ENCODE measurements at places on chromosomes 12 and 14. TPM values are rescaled to one million over a fixed set of nuclear protein-coding genes. Genes with fewer than 3 reads are reported as not detected.

Gene PTGER2
- polyA plus RNA-seq, result 67.7 TPM

Gene OVCH1
- not detected for polyA plus RNA-seq

Gene RASSF9
- polyA plus RNA-seq, result not detected

Gene STXBP6
- not detected for polyA plus RNA-seq

Gene PLBD1
- polyA plus RNA-seq, result 0.44 TPM

Gene TMEM253
- not detected for polyA plus RNA-seq

Gene SERPINA10
- polyA plus RNA-seq, result not detected

Gene ADAMTS20
- polyA plus RNA-seq, result not detected

Gene NUAK1
- not detected for polyA plus RNA-seq

Gene LRRC43
- polyA plus RNA-seq, result not detected

DNA sequence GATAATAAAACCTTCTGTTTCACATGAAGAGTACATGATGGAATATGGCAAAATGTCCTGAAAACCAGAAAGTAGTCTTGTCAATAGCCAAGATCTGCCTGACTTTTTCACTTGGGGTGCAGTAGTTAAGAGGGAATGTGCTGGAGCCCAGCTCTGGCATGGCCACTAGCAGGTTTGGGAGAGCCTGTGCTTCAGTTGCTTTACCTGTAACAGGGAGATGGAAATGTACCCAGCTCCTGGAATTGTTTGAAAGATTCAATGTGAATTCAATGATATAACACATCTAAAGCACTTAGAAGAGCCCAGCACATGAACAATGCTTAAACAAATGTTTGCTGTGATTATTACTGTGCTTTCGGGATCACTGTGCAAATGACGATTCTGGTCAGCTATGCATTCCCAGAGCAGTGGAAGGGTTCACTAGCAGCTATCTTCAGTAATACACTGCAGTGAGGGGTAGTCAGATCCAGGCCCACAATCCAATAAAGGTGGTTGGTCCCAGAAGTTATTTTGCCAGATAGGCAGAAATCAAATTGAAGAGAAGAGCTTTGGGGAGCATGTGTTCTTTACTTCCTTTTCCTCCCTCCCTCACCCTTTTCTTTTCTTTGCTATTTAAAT is 224.9 kb downstream of the APAF1 start:
- H3K27me3 ChIP-seq, result no peaks in the 10 kb centered on the region
- no peak overlapping the region for H3K4me3 ChIP-seq
- no peak for DNase-seq
- no peaks in the 10 kb centered on the region for H3K4me1 ChIP-seq

- no peaks in the 10 kb centered on the region for H3K27me3 ChIP-seq
- no peaks in the 10 kb centered on the region for H3K4me1 ChIP-seq
- H3K4me3 ChIP-seq, result no peak overlapping the region
- H3K27ac ChIP-seq, result no peak overlapping the region
- DNase-seq, result no peak
These were observed 284.0 kb downstream of the PRKD1 start for GRCh38 chr14:29643433-29644211.

DNA sequence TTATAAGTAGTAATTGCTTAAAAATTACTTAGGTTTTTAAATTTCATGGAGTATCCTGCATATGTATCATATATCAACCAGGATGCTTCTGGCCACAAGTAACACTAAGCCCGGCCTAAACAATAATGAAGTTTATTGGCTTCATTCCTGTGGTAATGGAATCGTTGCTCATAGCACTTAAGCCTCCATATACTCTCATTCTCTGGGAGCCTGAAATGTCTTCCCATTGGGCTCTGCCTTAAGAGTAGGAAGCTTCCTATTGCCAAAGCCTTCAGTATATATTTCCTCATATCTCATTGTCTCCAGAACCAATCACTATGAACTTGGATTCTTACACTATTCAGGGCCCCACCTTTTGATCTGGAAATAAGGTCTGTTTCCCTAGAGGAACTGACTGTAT is 83.8 kb upstream of the DNM1L start:
- H3K27me3 ChIP-seq, result no peaks in the 10 kb centered on the region
- no peak overlapping the region for H3K27ac ChIP-seq
- DNase-seq, result no peak
- H3K4me3 ChIP-seq, result no peak overlapping the region
- no peaks in the 10 kb centered on the region for H3K36me3 ChIP-seq

DNA sequence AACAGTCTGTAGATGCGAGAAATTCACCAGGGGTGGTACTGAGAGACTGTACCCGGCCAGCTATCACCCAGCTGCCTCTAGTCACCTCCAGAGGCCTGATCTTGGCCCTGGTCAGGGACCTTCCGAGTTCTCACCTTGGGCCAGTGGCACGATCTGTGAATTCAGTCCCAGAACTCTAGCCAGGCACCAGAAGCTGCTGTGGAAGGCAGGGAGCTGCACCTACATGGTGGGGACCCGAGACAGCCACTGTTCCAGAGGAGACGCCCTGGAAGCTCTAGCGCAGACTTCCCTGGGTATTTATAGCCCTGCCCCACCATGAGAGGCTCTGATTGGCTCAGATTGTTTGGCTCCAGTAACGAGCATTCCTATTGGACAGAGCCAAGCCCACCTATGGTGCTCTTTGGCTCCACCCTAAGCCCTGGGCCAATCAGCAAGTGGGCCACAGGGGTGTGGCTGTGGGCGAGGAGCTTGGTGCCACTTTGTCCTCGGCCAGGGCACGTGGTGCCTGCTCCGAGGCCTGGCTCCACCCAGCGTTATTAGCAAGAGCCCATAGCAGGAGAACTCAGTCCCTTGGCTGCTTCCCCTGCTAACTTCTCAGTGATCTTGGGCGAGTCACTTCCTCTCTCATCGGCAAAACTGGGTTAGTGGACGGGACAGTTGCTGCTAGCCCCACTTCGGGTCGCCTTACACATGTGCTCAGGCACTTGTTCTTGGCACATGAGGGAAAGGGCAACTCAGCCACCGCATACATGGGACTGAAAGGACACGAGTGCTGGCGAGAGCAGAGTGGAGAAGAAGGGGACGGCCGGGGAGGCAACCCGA is 89.0 kb upstream of the BCL11B start:
- no peak overlapping the region for H3K27ac ChIP-seq
- H3K4me3 ChIP-seq, result no peak overlapping the region
- no peak for DNase-seq
- no peaks in the 10 kb centered on the region for H3K27me3 ChIP-seq
- no peaks in the 10 kb centered on the region for H3K36me3 ChIP-seq
- no peaks in the 10 kb centered on the region for H3K4me1 ChIP-seq

GRCh38 chr14:21780429-21781084 is 106.9 kb upstream of the OR4E1 start:
- H3K4me3 ChIP-seq, result no peak overlapping the region
- H3K36me3 ChIP-seq, result no peaks in the 10 kb centered on the region
- H3K27ac ChIP-seq, result no peak overlapping the region
- no peaks in the 10 kb centered on the region for H3K27me3 ChIP-seq
- no peaks in the 10 kb centered on the region for H3K4me1 ChIP-seq
- no peak for DNase-seq

- H3K4me3 ChIP-seq, result no peak overlapping the region
- H3K36me3 ChIP-seq, result no peaks in the 10 kb centered on the region
These were observed 252.4 kb upstream of the CPNE8 start for GRCh38 chr12:39157696-39158342.

GRCh38 chr12:101942250-101942605 is 64.8 kb downstream of the DRAM1 start:
- no peaks in the 10 kb centered on the region for H3K36me3 ChIP-seq
- H3K4me3 ChIP-seq, result no peak overlapping the region
- no peak overlapping the region for H3K27ac ChIP-seq
- no peaks in the 10 kb centered on the region for H3K4me1 ChIP-seq
- DNase-seq, result no peak
- no peaks in the 10 kb centered on the region for H3K27me3 ChIP-seq

- H3K36me3 ChIP-seq, result no peaks in the 10 kb centered on the region
- no peak overlapping the region for H3K27ac ChIP-seq
- no peaks in the 10 kb centered on the region for H3K27me3 ChIP-seq
These were observed 660.4 kb upstream of the TMEM132C start for GRCh38 chr12:127606476-127607015.

- H3K27ac ChIP-seq, result no peak overlapping the region
- no peak overlapping the region for H3K4me3 ChIP-seq
- peaks cover 6% of the 10 kb centered on the region for H3K36me3 ChIP-seq
- no peaks in the 10 kb centered on the region for H3K27me3 ChIP-seq
- DNase-seq, result no peak
- no peaks in the 10 kb centered on the region for H3K4me1 ChIP-seq
These were observed 45.5 kb downstream of the KTN1 start for GRCh38 chr14:55625481-55625880.

DNA sequence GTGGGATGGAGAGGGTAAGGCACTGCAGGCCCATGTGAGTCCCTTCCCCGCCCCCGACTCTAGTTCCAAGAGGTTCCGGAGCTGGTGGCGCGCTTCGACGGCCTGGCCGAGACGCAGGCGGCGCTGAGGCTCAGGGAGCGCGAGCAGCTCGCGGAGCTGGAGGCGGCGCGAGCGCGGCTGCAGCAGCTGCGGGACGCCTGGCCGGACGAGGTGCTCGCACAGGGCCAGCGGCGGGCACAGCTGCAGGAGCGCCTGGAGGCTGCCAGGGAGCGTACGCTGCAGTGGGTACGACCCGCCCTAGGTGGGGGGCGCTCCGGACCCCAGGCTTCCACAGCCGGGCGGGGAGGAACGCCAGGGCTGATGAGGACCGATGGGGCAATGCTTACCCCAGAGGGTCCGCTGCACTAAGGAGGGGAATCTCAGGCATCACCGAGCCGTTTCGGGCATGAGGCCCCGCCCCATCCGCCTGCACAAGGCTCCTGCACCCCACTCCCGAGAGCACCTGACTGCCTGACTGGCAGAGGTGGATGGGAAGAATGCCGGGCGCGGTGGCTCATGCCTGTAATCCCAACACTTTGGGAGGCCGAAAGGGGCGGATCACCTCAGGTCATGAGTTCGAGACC is 4.9 kb downstream of the CFAP73 start:
- H3K4me1 ChIP-seq, result peaks cover 19% of the 10 kb centered on the region
- no peak overlapping the region for H3K27ac ChIP-seq
- no peaks in the 10 kb centered on the region for H3K27me3 ChIP-seq
- DNase-seq, result no peak

- no peaks in the 10 kb centered on the region for H3K4me1 ChIP-seq
- DNase-seq, result no peak
- H3K36me3 ChIP-seq, result no peaks in the 10 kb centered on the region
These were observed 386.7 kb upstream of the CCDC196 start for GRCh38 chr14:66099451-66099850.

DNA sequence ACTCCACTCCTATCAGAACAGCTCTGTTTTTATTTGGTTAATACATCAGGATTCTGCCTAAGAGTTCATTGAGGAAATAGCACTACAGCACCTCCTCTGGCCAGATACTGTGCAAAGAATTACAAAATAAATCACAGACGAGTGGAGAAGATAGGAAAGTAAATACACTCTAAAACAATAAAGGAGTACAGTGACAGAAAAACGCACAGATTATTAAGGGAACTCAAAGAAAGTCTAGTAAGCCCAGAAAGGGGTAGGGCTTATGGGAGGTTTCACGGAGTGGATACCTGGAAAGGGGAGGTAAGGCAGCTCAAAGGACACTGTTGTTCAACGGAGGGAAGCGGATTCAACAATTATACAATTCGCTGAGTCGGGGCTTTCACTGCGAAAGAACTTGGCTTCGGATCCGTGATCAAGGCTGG is 5.5 kb downstream of the OR10AD1 start:
- peak overlapping the region; percentile 98 for H3K27ac ChIP-seq
- H3K27me3 ChIP-seq, result no peaks in the 10 kb centered on the region
- no peaks in the 10 kb centered on the region for H3K36me3 ChIP-seq
- peak; percentile 19 for DNase-seq

GRCh38 chr14:96064866-96065265 is 25.7 kb downstream of the C14orf132 start:
- DNase-seq, result no peak
- no peaks in the 10 kb centered on the region for H3K27me3 ChIP-seq
- no peaks in the 10 kb centered on the region for H3K4me1 ChIP-seq
- H3K27ac ChIP-seq, result no peak overlapping the region
- no peaks in the 10 kb centered on the region for H3K36me3 ChIP-seq

DNA sequence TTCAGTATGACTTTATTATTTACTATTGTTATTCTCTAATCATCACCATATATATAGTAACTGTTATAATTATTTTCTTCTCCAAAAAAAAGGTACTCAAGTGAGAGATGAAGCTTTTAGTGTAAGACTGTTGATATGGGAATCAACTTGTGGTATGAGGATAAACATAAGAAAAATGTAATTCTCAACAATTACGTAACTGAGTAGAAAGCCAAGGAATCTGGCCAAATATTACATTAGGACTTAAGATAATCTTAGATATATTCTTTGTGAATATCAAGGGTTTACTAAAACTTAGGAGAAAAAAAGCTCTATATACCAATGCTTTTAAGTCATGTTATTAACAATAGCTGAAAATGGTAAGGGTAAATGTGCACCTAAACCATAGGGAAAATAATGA is 13.3 kb downstream of the SENP1 start:
- H3K27ac ChIP-seq, result no peak overlapping the region
- no peak for DNase-seq
- H3K36me3 ChIP-seq, result peaks cover 26% of the 10 kb centered on the region
- H3K27me3 ChIP-seq, result no peaks in the 10 kb centered on the region

DNA sequence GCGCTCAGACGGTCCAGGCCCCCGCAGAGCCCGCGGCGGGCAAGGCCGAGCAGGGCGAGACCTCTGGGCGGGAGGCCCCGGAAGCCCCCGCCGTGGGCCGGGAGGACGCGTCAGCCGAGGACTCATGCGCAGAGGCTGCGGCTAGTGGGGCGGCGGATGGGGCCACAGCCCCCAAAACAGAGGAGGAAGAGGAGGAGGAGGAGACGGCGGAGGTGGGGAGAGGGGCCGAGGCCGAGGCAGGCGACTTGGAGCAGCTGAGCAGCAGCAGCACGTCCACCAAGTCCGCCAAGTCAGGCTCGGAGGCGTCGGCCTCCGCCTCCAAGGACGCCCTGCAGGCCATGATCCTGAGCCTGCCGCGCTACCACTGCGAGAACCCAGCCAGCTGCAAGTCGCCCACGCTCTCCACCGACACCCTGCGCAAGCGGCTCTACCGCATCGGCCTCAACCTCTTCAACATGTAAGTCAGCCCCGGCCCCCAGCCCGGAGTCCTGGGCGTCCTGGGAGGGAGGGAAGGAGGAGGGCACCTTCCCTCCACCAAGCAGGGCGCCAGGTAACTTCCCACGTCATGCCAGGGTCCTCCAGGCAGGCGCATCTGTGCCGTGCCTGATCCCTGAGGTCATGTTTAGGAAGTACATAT is 72.4 kb downstream of the IQSEC3 start:
- H3K27me3 ChIP-seq, result no peaks in the 10 kb centered on the region
- no peak overlapping the region for H3K4me3 ChIP-seq
- no peaks in the 10 kb centered on the region for H3K36me3 ChIP-seq

DNA sequence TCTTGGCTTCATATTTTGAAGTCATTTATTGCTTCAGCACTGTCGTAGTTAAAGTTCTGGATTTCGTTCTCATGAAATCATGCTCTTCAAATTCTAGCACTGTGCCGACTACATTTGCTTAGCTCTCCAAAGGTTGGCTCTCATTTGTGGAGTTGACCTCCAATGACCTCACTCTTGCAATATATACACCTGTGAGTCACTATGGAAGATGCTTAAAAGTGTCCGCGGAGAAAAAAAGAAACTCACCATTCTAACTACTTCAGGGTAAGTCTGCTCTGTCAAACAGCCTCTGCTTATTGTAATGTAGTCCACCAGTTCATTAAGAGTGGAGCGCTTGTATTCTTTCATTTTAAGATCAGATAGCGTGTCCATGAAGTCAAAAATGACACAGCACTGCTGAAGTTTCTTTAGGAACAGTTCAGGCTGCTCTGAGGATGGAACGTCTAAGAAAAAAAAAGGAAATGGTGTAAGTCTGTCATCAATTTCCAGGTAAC is 89.7 kb downstream of the PPP2R5E start:
- H3K36me3 ChIP-seq, result no peaks in the 10 kb centered on the region
- no peak overlapping the region for H3K4me3 ChIP-seq
- no peaks in the 10 kb centered on the region for H3K4me1 ChIP-seq
- no peak for DNase-seq

GRCh38 chr14:101511199-101511598 is 50.1 kb upstream of the DIO3 start:
- no peak overlapping the region for H3K27ac ChIP-seq
- H3K4me1 ChIP-seq, result no peaks in the 10 kb centered on the region
- DNase-seq, result no peak
- H3K27me3 ChIP-seq, result no peaks in the 10 kb centered on the region
- no peaks in the 10 kb centered on the region for H3K36me3 ChIP-seq

All from naive thymus-derived CD4-positive, alpha-beta T cell (primary cell).